ENCODE measurements at places on chromosomes 2 and 18.

GRCh38 chr18:79528846-79529245 is 133.1 kb downstream of the NFATC1 start:
- no peaks in the 10 kb centered on the region for H3K36me3 ChIP-seq
- DNase-seq, result peak; percentile 64
- H3K27me3 ChIP-seq, result peaks cover 15% of the 10 kb centered on the region
- H3K4me3 ChIP-seq, result no peak overlapping the region
- no peak overlapping the region for H3K27ac ChIP-seq

GRCh38 chr18:48123324-48123723 is 192.9 kb upstream of the SMAD2 start:
- no peaks in the 10 kb centered on the region for H3K36me3 ChIP-seq
- H3K27ac ChIP-seq, result no peak overlapping the region
- H3K27me3 ChIP-seq, result peaks cover 6% of the 10 kb centered on the region
- H3K4me1 ChIP-seq, result no peaks in the 10 kb centered on the region

- no peaks in the 10 kb centered on the region for H3K4me1 ChIP-seq
- H3K27me3 ChIP-seq, result no peaks in the 10 kb centered on the region
- no peaks in the 10 kb centered on the region for H3K36me3 ChIP-seq
- no peak for DNase-seq
- no peak overlapping the region for H3K27ac ChIP-seq
- no peak overlapping the region for H3K4me3 ChIP-seq
These were observed 515.8 kb downstream of the GALR1 start for GRCh38 chr18:77765468-77765867.

DNA sequence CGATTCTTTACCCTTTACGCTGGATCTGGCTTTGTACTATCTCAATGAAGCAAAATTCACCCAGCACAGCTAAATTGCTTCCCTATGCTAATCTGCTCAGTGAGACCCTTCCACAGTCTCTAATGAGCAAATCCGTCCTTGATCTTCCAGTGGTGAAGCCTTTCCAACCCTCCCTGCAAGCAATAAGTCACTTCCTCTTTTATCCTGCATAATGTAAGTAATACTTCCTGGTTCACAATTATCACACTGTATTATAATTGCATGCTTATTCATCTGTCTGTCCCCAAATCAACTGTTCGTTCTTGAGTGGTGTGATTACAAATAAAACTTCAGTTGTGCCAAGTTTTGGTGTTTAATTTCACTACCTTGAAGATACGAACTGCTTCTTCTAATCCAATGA is 404.0 kb downstream of the ADCYAP1 start:
- DNase-seq, result no peak
- H3K4me3 ChIP-seq, result no peak overlapping the region
- H3K4me1 ChIP-seq, result no peaks in the 10 kb centered on the region
- no peaks in the 10 kb centered on the region for H3K27me3 ChIP-seq

GRCh38 chr2:133426791-133427190 is 141.5 kb downstream of the NCKAP5 start:
- H3K27ac ChIP-seq, result no peak overlapping the region
- no peak for DNase-seq
- no peak overlapping the region for H3K4me3 ChIP-seq
- H3K27me3 ChIP-seq, result no peaks in the 10 kb centered on the region
- H3K4me1 ChIP-seq, result peaks cover 10% of the 10 kb centered on the region

DNA sequence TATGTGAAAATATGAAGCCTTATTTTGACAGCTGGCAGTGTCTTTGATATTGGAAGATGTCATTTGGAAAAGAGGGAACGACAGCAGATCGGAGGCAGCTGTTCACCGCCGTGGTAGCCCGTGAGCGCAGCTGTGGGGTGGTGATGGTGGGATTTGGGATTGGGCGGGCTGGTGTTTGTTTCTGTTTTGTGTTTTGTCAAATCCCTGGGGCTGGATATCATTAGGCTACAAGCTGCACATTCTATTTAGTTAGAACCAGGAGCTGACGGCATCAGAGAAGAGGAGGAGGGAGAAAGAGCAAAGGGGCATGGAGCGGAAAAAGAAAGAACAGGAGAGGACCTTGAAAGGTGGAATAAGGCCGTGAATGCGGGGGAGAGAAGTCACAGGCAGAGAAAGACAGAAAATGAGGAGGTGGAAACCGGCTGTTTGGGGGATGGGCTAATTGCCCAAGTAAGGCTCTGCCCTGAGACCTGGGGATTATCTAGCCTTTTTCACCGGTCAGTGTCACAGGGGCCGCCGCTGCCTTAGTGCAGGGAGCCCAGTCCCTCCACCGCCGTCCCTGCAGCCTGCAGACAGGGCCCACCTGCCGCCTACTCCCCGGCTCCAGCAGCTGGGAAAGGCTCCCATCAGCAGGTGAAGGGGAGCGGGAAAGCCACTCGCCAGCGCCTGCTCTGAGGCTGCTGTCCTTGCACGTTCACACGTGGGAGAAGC is 88.0 kb downstream of the ZCCHC2 start:
- no peak overlapping the region for H3K4me3 ChIP-seq
- no peaks in the 10 kb centered on the region for H3K36me3 ChIP-seq
- no peak overlapping the region for H3K27ac ChIP-seq
- peaks cover 46% of the 10 kb centered on the region for H3K27me3 ChIP-seq

GRCh38 chr18:2985628-2986027 is 27.3 kb downstream of the LPIN2 start:
- peak overlapping the region; percentile 27 for H3K27ac ChIP-seq
- H3K4me3 ChIP-seq, result no peak overlapping the region
- DNase-seq, result peak; percentile 54

DNA sequence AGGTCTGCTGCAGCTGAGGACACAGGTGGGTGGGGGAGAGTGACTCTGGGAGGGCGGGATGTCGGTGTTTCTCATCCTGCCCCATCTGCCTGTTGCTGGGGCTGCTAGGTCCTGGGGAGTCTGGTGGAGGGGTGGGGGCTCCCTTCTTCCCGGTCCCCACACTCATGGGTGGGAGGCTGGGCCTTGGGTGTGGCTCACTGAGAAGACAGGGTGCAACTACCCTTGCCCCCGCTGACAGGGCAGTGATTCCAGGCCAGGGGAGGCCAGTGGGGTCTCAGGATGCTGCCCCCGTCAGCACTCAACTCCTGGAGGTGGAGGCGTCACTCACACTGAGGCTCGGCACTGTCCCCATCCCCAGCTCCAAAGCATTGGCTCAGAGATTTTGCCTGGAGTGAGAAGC is 7.7 kb upstream of the NFATC1 start:
- DNase-seq, result no peak
- H3K4me1 ChIP-seq, result peaks cover 5% of the 10 kb centered on the region
- no peaks in the 10 kb centered on the region for H3K36me3 ChIP-seq

GRCh38 chr2:242075696-242076095 is 206.2 kb downstream of the RTP5 start:
- H3K4me3 ChIP-seq, result no peak overlapping the region
- no peaks in the 10 kb centered on the region for H3K36me3 ChIP-seq
- DNase-seq, result no peak
- H3K27me3 ChIP-seq, result peaks cover 6% of the 10 kb centered on the region
